ENCODE measurements at places on chromosomes 3 and 15. TPM values are rescaled to one million over a fixed set of nuclear protein-coding genes. Genes with fewer than 3 reads are reported as not detected.

PLOD2 gene
- 5.6 TPM for polyA plus RNA-seq

C15orf61 gene
- 20.6 TPM for polyA plus RNA-seq

ECT2 gene
- 6.3 TPM for polyA plus RNA-seq

CCR1 gene
- polyA plus RNA-seq = not detected

CGNL1 gene
- not detected for polyA plus RNA-seq

GOLGA6A gene
- polyA plus RNA-seq = 0.50 TPM

CCR5 gene
- not detected for polyA plus RNA-seq

TXNRD3 gene
- 2.2 TPM for polyA plus RNA-seq

TIMMDC1 gene
- polyA plus RNA-seq = 109 TPM

GABRR3 gene
- polyA plus RNA-seq = not detected

CILP gene
- 1.4 TPM for polyA plus RNA-seq

ADAMTS17 gene
- polyA plus RNA-seq = not detected

NEK10 gene
- 17.6 TPM for polyA plus RNA-seq

HACL1 gene
- 26.0 TPM for polyA plus RNA-seq

C3orf33 gene
- polyA plus RNA-seq = 9.0 TPM

CELF6 gene
- polyA plus RNA-seq = 68.6 TPM

C3orf49 gene
- polyA plus RNA-seq = not detected

C3orf70 gene
- polyA plus RNA-seq = 3.3 TPM

CHP1 gene
- 24.0 TPM for polyA plus RNA-seq

PCCB gene
- 26.9 TPM for polyA plus RNA-seq

C3orf18 gene
- polyA plus RNA-seq = 24.5 TPM

ELL3 gene
- polyA plus RNA-seq = 2.2 TPM

CPA3 gene
- not detected for polyA plus RNA-seq

SGO1 gene
- 0.71 TPM for polyA plus RNA-seq

ONECUT1 gene
- 1.2 TPM for polyA plus RNA-seq

UBL7 gene
- polyA plus RNA-seq = 66.1 TPM

USP4 gene
- 42.7 TPM for polyA plus RNA-seq

INSYN1 gene
- 21.3 TPM for polyA plus RNA-seq

ALDH1A2 gene
- 0.72 TPM for polyA plus RNA-seq

CNTN4 gene
- 13.9 TPM for polyA plus RNA-seq

CCR8 gene
- polyA plus RNA-seq = not detected

GOLGA8J gene
- polyA plus RNA-seq = not detected

CCK gene
- not detected for polyA plus RNA-seq

CHRM5 gene
- 0.10 TPM for polyA plus RNA-seq

SPINK8 gene
- not detected for polyA plus RNA-seq

RASGRP1 gene
- polyA plus RNA-seq = 3.1 TPM

GXYLT2 gene
- polyA plus RNA-seq = 0.16 TPM

CLRN1 gene
- polyA plus RNA-seq = 0.18 TPM

UROC1 gene
- not detected for polyA plus RNA-seq

SLC28A2 gene
- polyA plus RNA-seq = not detected

VIPR1 gene
- polyA plus RNA-seq = 5.0 TPM

CASR gene
- polyA plus RNA-seq = not detected

TERC gene
- not detected for polyA plus RNA-seq

MUC20 gene
- polyA plus RNA-seq = 1.8 TPM

ATP8B4 gene
- 1.0 TPM for polyA plus RNA-seq

FOXL2 gene
- polyA plus RNA-seq = not detected

GLCE gene
- polyA plus RNA-seq = 31.5 TPM

FOXB1 gene
- not detected for polyA plus RNA-seq

AGBL1 gene
- polyA plus RNA-seq = 0.12 TPM

FETUB gene
- polyA plus RNA-seq = not detected

ATP2B2 gene
- 8.3 TPM for polyA plus RNA-seq

IL12A gene
- polyA plus RNA-seq = not detected

CSPG5 gene
- 67.1 TPM for polyA plus RNA-seq

ZNF774 gene
- 6.8 TPM for polyA plus RNA-seq

KBTBD8 gene
- 4.7 TPM for polyA plus RNA-seq

CRYGS gene
- 7.7 TPM for polyA plus RNA-seq

SRGAP3 gene
- polyA plus RNA-seq = 31.5 TPM

IL20RB gene
- polyA plus RNA-seq = 2.0 TPM
